ENCODE measurements at places on chromosomes 4 and X.

- DNase-seq: no peak
Observed at GRCh38 chr4:55561889-55562288, 15.2 kb upstream of the CLOCK start.

- DNase-seq: no peak
Observed at GRCh38 chrX:24694825-24695224, 1.1 kb downstream of the POLA1 start.

GRCh38 chr4:42454755-42455420 lies 57.6 kb downstream of the SHISA3 start:
- no peak for DNase-seq

GRCh38 chr4:120065974-120066516 lies 603 bp downstream of the MAD2L1 start:
- no peak for DNase-seq

Measured in stimulated activated CD4-positive, alpha-beta T cell treated with anti-CD3 and anti-CD28 coated beads, Interleukin-1b, Interleukin-23, amount 100 ng/mL, for 4 hours (primary cell).